Astrocyte (in vitro differentiated cells and primary cell): ENCODE measurements at places on chromosomes 4 and X.
A peak's percentile ranks its signal among the peaks of the same experiment; 100 is the strongest.

DNA sequence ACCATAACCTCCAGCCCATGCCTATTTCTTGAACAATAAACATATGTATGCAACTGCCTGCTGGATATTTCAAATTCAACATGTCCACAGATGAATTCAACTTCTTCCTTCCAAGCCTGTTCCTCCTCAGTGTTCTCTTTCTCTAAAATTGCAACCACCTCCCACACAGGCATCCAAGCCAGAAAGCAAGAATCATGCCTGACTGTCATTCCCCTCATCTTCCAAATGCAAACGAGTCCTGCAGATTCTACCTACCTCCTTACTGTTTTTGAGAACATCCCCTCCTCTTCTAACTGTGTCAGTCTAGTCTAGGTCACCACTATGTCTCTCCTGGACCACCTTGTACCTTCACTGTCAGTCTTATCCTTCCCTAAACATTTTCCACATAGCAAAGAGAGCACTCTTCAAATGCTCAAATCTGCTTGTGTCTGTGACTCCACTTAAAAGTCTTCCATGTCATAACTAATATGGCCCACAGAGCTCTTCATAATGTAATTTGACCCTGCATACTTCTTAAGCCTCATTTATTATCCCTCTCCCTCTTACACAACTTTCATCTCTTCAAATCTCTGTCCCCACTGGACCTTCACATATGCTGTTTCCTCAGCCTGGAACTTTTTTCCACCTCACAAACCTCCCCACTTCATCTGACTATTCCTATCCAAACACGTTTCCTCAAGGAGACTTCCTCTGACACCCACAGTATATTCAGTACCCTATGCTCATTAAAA lies 25.7 kb downstream of the MAPK10 start:
- no peak for DNase-seq

GRCh38 chr4:8905773-8906667 lies 34.4 kb upstream of the HMX1 start:
- DNase-seq = no peak

DNA sequence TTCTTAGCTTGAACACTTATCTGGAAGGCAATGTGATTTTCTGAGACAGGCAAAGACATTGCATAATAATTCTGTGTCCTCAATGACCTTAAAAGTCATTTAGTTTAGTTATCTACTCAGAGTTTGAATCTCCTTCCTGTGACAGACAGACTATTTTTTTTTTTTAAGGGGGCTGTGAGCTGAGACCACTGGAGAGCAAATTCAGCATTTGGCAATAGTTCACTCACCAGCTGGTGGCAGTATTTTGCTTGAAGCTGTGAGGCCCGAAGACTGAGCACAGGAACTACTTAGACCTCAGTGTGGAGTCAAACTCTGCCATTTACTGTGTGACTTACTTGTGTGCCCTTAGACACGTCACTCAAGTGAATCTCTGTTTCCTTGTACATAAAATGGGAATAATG lies 22.9 kb upstream of the CPE start:
- peak; percentile 40 for DNase-seq

- no peak for DNase-seq
These were observed 34.2 kb upstream of the PDGFC start for GRCh38 chr4:157005831-157006230.

- DNase-seq = no peak
These were observed 4.8 kb downstream of the CXCL3 start for GRCh38 chr4:74033739-74034138.

GRCh38 chrX:150465326-150465725 lies 102.2 kb downstream of the MAMLD1 start:
- no peak for DNase-seq

DNA sequence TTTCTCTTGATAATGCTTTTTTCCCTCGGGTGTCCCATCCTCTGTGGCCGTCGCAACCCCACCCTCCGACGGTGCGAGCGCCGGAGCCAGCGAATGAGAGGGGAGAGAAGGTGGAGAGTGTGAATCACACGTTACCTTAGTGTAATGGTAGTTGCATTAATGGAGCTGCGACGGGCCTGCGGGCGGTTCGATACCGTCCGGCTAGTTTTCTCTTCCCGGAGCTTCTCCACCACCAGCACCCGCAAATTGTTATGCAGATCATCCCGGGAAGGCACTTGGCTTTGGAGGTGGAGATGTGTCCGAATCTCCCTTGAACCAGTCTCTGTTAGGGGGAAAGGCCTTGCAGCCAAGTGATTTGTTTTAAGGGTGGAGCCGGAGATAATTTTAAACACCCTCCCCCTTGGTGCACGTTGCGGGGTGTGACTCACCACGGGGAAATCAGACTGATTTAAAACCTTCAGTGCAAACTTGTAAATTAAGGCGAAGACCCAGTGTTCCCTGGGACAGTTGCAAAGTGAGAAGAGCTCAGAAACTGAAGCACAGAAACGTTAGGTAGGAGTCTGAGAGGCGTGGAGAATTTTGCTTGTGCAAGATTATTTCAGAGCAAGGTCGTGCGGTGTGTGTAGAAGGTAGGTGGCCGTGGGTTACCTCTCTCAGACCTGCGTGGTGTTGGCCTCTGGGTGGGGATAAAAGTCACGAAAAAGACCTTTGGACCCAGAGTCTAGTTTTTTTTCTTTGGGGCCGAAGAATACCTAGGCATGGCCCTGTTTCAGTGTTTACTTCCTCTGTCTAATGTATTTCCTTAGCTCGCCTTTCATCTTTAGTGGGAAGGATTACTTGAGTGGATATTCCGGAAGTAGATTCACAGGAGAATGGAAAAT lies 1.3 kb downstream of the AFF1 start:
- peak; percentile 67 for DNase-seq

GRCh38 chr4:94412658-94413038 lies 39.1 kb upstream of the PDLIM5 start:
- DNase-seq = peak; percentile 86

DNA sequence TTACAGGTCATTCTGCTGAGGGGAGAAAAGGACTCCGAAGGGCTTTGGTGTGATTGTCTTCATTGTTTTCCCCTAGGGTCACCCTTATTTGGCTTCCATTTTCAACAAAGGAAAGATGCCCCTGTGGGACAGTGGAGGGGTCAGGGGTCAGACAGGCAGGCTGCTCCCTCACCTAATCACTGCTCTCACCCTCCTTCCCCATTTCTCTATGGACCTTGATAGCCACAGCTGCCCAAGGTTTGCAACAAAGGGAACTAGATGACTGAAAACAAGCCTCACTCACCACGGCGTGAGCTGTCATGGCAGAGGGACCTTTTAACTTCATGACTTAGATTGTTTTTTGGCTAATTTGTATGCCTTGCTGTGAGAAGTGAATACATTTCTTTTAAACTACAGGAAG lies 40.7 kb downstream of the C4orf51 start:
- DNase-seq = no peak

GRCh38 chr4:79466621-79467020 lies 58.6 kb upstream of the GK2 start:
- DNase-seq = no peak

- peak; percentile 26 for DNase-seq
These were observed 14.2 kb downstream of the LRP2BP start for GRCh38 chr4:185381288-185382196.

GRCh38 chrX:22278375-22278774 lies 5.7 kb downstream of the CBLL2 start:
- no peak for DNase-seq

- no peak for DNase-seq
These were observed 33.5 kb upstream of the ESX1 start for GRCh38 chrX:104288269-104288668.

GRCh38 chr4:89110541-89110985 lies 770 bp upstream of the TIGD2 start:
- DNase-seq = no peak

GRCh38 chr4:89101256-89102161 lies 9.8 kb upstream of the TIGD2 start:
- DNase-seq = no peak

DNA sequence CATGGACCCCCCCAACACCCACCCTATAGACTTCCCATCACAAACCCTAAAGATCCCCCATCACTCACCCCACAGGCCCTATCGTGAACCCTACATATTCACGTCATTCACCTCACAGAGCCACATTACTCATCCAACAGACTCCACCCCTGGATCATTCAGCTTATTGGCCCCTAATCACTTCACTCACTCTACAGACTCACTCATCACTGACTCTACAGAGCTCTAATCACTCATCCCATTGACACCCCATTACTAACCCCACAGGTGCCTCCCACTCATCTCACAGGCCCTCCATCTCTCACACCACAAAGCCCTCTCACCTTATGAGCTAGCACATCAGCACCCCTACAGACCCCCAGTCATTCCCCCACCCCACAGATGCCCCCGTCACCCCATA lies 6.3 kb upstream of the TBC1D25 start:
- no peak for DNase-seq

DNA sequence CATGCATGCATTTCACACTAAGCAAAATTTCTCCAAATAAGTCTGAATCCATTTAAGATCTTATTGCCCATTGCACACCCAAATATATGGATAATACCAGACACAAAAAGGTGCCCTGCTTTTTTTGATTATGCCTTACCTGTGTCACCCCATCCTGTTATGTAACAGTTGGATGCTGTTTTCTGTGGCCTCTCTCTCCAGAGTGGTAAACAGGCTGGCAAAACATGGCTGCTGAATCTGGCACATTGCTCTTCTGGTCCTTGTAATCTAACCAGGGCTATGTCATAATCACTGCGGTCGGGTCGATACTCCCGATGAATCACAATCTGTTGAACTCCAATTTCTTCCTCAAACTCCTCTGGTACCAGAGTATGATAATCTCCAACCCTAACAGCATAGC lies 70.1 kb downstream of the PRSS12 start:
- DNase-seq = peak; percentile 70

- DNase-seq = no peak
These were observed 25.4 kb upstream of the EREG start for GRCh38 chr4:74339501-74339900.
